ENCODE measurements at places on chromosomes 4 and X.

DNA sequence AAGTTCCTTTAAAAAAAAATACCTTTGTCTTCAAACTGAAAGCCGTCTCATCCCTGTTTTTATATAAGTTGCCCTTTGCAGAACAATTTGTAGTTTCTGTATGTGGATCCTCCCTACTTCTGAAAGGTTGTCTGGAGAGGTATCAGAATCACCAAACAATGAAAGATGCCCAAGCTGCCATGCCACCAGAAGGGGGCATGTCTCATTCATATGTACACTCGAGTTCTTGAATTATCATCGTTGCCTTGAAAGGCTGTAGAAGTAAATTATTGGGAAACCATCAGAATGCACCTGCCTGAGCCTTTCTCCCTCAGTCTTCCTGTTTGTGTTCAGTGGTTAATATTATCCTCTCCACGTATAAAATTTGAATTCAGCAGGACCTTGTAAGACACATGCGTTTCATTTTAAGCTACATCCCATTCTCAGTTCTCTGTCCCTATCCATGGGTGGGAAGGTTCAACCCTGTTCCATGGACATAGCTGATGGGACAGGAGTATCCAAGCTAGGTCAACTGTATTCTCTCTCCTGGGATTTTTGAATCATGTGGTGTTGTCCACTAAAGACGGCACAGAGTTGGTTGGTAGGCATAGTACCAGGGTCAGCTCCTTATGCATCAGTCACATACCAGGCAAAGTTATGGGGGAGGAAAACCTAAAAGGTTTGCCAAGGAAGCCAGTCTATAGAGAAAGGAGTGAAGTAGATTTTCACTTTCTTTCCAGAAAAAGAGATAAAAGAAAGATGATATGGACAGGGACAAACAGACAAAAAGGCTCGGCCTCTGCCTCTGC lies 24.0 kb downstream of the GALNT7 start:
- no peak for DNase-seq

DNA sequence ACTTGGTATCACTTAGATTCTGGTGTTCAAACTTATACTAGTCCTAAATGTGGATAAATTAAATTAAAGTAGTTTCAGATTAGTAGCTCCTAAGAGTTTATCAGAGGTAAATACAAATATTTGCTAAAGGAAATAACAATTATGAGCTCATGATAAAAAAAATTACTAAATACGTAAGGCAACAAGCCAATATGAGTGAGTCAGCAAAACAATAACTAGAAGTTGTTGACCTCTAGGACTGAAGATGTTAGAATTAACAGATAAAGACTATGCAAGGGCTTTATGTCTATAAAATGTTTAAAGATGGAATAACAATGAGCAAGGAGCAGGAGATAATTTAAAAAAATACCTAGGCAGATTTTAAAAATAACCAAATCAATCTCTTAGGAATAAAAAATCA lies 195.8 kb downstream of the CLCN4 start:
- DNase-seq: no peak

GRCh38 chr4:155376387-155377268 lies at the start of gene MAP9:
Gene MAP9, minus strand, starts transcription at chr4:155376965. Its CDS starts 1,115 bp downstream, at chr4:155375850.
- peak; percentile 89 for DNase-seq

DNA sequence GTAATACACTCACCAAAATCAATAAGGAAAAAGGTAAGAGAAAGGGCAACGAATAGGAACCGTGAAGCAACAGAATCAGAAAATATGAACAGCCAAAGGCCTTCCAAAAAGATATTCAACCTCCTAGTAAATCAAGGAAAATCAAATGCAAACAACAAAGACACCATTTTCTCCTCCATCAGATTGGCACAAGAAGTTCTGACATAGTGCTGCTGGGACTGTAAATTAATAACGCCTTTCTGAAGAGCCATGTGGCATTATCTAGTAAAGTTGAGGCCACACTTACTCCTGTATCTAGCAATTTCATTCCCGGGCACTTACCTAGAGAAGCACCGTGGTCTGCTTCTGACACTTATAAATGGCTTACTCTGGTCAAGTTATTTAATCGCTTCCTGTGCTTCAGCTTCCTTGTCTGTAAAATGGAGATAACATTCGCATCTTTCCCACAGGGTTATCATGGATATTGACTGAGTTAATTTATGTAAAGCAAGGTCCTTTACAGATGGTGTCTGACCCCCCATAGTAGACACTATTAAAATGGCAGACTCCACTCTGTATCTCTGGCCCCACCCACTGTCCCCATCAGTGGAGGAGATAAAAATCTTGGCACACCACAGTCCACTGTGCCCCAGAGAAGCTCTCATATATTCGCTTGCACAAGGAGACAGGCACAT lies 20.5 kb upstream of the ENPP6 start:
- DNase-seq: no peak

GRCh38 chr4:25965629-25966028 lies 51.6 kb downstream of the SMIM20 start:
- DNase-seq: no peak

- no peak for DNase-seq
Measured at GRCh38 chr4:177484613-177485021, 42.4 kb upstream of the AGA start.

DNA sequence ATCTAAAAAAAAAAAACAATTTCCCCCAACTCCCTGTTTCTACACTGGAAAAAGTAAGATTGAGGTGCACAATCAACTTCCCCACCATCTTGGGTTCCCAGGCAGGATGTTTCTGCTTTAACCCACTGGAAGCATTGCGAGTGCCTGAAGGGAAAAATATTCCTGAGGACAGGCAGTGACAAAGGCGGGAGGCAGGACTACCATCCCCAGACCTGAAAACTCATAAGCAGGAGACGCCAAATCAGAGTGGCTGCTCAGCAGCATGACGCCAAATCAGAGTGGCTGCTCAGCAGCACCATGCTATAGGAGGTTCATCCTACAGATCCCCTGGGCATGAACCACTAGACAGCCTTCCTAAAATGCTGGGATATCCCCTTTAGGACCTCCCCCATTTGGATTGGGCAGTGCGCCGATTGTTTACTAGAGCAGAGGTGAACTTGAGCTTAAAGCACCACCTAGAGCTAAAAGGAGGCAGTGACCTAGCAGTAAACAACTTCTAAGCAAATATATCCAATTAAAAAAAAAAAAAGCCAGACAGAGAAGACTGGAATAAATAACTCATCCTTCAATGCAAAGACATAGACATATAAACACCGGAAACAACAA lies 35.0 kb upstream of the GK start:
- no peak for DNase-seq

All from activated T-cell treated with anti-CD3 and anti-CD28 coated beads, Interleukin-2, amount 50 U/mL, for 48 hours (primary cell).